HS-27A (cell line): ENCODE measurements at places on chromosomes 5 and 9.

- no peak for DNase-seq
Measured at GRCh38 chr5:38648703-38649291, 92.4 kb upstream of the LIFR start.

DNA sequence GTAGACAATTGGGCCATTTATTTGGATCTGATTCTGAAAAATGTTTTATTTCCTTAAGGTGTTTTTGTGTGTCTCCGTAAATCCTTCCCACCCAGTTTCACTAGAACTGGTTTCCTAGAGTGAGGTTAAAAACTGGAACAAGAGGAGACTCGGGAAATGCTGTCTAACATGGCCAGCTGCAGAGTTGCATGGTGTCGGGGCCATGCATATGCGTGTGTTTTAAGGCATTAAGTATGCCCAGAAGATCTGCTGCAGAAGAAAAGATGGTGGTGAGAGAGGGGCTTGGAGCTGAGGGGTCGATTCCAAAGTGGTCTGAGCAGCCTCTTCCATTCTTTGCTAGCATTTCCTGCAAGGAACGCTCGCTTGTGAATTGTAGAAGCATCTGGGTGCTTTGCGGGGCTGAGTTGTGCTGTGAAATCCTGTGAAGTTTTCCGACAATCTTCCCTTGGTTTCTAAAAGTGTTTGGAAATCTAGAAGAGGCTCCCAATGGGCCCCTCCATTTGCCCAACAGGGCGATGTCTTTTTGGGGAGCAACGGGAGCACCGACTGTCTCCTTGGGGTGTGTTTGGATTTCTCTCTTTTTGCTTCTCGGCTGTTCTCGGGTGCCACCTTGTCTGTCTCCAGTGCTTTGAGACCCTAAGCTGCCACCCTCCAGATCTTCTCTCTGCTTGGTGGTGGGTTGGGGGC lies 113.8 kb downstream of the COL5A1 start:
- DNase-seq: no peak

- DNase-seq: no peak
Measured at GRCh38 chr5:83256091-83256780, 178.9 kb downstream of the XRCC4 start.

GRCh38 chr5:175652741-175653663 lies 4.9 kb upstream of the HRH2 start:
- DNase-seq: no peak

DNA sequence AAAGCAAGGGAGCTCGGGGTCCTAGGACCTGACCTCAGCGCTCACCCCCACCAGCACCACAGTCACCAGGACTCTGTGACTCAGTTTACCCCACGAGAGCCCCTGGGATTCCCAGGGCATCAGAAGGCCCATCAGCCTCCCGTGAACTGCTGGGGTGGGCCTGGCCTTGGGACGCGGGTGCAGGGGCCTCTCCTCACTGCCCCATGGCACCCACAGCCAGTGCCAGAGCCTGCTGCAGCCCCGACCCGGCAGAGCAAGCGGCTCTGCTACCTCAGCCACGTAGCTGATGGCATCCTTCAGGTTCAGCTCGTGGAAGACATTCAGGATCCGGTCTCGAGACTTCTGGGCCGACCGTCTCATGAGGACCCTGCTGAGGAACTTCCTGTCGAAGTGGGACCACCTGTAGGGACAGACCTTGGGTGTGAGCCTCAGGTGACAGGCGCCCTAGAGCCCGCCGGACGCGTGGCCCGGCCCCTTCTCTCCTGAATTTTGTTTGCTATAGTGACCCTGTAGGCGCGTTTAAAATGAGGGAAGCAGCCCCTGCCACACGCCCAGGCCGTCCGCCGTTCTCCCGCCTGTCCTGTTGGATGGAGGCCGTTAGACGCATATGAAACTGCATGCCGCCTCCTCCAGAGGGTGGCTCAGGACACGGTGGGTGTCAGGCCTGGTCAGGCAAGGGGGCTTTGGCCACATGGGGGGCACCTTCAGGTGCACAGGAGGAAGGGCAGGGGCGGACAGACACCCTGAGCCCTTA lies 36.8 kb downstream of the EXOC3 start:
- no peak for DNase-seq

- no peak for DNase-seq
Measured at GRCh38 chr5:132214491-132214890, 13.2 kb downstream of the P4HA2 start.

DNA sequence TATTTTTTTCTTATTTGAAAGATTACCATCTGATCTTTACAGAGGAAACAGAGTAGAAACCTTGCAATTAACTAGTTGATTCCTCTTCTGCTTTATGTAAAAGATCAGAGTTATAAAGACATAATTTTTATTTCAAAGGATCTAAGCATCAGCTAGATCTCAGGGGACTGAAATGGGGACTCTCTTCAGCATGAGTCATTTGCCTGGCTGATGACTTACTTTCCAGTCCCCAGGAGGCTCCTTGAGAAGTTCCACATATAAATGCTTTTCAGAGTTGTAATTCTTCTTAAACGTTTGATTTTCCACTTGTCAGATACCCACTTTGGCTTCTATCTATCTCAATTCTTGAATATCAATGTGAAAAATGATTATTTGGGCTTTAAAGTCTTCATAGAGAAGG lies 389.4 kb downstream of the RAB3C start:
- DNase-seq: no peak

DNA sequence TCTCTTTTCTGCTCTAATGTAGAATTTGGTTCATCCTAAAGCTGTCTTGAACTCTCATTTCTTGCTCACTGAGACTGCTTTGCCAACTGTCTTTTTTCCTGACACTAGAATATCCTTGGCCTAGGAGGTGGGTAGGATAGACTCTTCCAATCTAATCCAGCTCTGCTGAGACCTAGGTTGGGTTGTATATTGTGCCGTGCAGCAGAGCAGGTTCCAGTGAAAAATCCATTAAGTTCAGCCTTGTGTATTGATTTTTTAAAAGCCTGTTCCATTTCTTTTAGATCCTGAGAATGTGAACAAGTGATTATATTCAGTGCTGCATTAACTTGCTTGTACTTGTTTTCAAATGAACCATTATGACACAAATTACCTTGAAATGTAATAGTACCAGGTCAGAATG lies 539.6 kb downstream of the LRRC70 start:
- no peak for DNase-seq
